Fibroblast of villous mesenchyme (primary cell): ENCODE measurements at places on chromosomes 6 and 20.

GRCh38 chr6:86961455-86962200 is 24.3 kb downstream of the HTR1E start:
- no peak for DNase-seq

GRCh38 chr20:47854687-47855212 is 69.5 kb upstream of the SULF2 start:
- DNase-seq, result peak; percentile 61

- DNase-seq, result no peak
Measured at GRCh38 chr6:35089216-35089934, 51.8 kb downstream of the TCP11 start.

DNA sequence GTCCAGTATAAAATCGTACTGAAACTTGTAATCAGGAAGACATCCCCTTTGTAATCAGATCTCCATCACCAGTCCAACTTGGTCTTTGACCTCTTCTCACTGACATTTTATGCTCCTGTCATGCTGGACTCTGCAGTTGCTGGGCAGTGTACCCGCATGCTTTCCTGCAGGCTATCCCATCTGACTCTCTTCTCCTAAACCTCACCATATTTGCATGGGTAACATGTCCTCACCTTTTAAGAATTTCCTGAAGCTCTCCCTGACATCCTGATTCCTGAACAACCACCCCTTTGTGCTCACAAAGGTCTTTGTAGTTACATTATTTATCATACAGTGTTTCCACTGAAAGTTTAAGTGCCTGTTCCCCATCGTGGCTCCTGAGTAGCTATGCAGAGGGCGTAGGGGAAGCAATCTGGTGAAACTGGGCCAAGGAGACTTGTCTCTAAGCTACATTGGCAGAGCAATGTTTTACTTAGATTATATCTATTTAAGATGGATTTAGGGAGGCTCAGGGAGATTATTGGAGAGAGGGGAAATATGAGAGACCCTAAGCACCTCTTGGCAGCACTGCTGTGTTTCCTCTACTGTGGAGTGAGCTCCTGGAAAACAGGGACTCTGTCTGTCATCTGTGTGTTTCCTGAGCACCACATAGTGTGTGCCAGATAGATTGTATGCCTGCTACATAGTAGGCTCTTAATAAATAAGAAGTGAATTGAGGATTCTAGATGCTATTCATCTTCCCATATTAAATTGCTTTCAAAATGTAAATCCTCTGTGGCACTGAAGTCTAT is 124.0 kb downstream of the LAMA2 start:
- DNase-seq, result no peak

- DNase-seq, result peak; percentile 13
Measured at GRCh38 chr6:46465294-46466165, 25.7 kb downstream of the RCAN2 start.

GRCh38 chr6:10854922-10855632 is 16.7 kb upstream of the MAK start:
- DNase-seq, result no peak
